ENCODE measurements at places on chromosomes 11 and 22. TPM values are rescaled to one million over a fixed set of nuclear protein-coding genes. Genes with fewer than 3 reads are reported as not detected.

SLC37A2 gene
- 4.6 TPM for total RNA-seq

GRCh38 chr11:29321293-29322132 lies 695.3 kb downstream of the KCNA4 start:
- peak; percentile 75 for DNase-seq

ALDH3B1 gene
- total RNA-seq, result 4.5 TPM

OR10A2 gene
- total RNA-seq, result not detected

DGCR6L gene
- total RNA-seq, result 28.6 TPM

- DNase-seq, result no peak
Measured at GRCh38 chr11:116793772-116794097, 2.1 kb upstream of the APOA5 start.

- DNase-seq, result no peak
Measured at GRCh38 chr11:87180742-87181141, 143.0 kb downstream of the TMEM135 start.

APOA1 gene
- 2,184 TPM for total RNA-seq

DNA sequence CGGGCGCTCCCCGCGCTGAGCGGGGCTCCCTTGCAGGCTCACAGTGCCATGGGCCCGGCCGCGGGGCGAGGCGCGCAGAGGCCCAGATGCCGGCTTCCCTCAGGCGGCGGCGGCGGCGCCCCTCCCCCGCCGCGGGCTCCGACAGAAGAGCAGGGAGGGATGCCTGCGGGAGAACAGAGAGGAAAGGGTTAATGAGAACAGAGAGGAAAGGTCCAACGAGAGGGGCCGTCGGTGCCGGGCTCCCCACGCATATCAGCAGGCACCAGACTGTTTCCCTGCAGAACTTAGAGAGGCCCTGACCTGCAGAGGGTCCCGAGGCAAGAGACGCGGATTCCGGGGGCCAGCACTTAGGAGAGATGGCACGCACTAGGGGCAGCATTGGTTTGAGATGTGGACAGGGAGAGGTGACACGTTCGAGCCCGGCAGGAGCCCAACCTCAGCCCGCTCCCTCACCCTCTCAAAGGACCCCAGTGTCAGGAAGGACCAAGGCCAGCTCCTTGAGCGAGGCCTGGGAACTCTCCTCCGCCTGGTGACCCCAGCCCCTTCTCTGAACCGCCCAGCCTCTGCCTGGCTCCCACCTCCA lies 9.1 kb downstream of the NRXN2 start:
- no peak for DNase-seq

UPK3A gene
- 10.5 TPM for total RNA-seq

GRCh38 chr11:79363256-79363655 lies 77.6 kb downstream of the TENM4 start:
- DNase-seq, result no peak

DNA sequence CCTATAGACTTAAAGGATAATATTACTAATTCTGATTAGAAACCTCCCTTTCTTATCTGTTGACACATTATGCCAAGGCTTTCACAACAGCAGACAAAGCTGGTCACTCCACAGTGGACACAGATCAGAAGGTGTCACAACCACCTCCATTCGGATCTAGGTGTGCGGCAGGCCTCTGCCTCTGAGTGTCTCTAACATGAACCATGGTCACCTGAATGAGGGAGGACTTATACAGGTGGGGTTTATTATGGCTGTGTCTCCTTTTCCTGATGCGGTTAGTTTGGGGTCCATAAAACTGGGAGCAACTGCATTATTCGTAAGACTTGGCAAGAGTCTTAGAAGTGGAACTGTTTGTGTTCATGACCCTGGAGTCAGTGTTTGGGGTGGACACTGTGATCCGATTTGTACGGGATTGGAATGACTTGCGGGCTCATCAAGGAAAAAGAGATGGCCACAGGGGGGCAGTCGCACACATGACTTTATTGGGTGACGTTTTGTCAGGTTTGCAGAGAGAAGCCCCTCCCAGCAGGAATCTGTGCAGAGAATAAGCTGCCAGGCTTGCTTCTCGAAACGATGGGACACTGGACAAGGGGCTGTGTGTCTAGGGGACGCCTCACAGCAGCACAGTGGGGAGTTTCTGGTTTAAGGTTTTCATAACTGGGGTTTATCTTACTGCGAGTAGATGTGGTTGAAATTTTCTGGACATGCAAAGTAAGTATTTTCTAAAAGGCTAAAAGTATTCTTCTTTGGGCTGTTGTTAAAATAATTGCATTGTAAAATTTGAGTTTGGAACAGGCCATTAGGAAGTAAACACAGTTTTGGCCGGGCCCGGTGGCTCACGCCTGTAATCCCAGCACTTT lies 90.6 kb downstream of the GAB4 start:
- DNase-seq, result peak; percentile 57

DNA sequence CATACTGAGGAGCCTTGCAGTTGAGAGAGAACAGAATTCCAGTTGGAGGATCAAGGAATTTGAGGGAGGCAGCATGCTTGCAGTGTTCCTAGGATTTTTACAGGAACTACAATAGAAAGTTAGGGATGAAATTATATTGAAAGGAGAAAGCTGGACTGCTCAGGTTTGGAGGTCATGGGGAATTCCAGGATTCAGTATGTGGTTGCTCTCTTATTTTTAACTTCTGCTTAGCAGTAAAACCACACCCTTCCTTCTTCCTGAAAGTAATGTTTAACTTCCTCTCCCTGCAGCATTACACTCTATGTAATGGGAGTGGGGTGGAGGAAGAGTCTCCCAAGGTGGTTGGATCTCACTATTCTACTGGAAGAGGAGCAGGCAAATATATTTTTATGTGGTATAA lies 31.3 kb downstream of the CTNND1 start:
- no peak for DNase-seq

- no peak for DNase-seq
Measured at GRCh38 chr11:131063638-131064037, 147.4 kb upstream of the SNX19 start.

DNA sequence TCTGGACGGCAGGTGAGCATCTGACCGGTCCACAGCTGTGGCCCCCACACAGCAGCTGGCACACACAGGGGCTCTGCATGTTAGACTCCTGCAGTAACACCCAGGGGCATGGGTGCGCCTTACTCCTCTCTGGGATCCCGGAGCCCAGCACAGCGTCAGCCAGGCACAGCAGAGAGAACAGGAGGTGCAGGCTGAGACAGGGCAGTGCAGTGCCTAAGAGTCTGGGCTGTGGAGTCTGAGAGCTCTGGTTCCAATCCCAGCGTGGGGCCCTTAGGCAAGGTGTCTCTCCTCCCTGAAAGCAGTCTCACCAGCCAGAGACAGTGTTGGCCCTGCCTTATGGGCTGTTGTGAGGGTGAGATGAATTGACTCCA lies 2.3 kb downstream of the NUDT8 start:
- no peak for DNase-seq

RIBC2 gene
- total RNA-seq, result 0.55 TPM

RIN1 gene
- total RNA-seq, result 4.1 TPM

- no peak for DNase-seq
Measured at GRCh38 chr11:66912361-66912760, 45.8 kb downstream of the PC start.

GRCh38 chr22:25779890-25780289 lies 37.9 kb downstream of the MYO18B start:
- DNase-seq, result no peak

IFTAP gene
- 40.4 TPM for total RNA-seq

GRCh38 chr22:40768206-40768605 lies 50.9 kb downstream of the SLC25A17 start:
- DNase-seq, result no peak

- DNase-seq, result peak; percentile 35
Measured at GRCh38 chr11:128859563-128860441, 7.3 kb downstream of the KCNJ1 start.

DNA sequence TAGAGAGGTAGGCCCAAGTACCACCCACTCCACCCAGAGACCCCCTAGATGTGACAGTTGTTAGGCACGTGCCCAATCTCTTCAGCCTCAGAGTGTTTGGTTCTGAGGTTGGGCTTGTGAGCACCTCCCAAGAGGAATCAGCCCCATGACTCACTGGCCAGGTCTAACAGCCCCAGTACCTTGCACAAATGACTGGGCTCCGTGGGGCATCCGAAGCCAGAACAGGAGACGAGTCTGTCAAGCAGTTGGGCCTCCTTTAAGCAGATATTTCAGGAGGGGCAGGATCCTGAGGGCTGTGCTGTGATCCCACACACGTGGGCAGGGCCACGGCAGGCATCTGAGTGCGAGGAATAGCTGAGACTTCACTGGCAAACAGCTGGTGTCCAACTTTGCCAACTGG lies 29.1 kb upstream of the FGF19 start:
- DNase-seq, result no peak
